Calu3 (cell line): ENCODE measurements at places on chromosomes 11 and 22.

DNA sequence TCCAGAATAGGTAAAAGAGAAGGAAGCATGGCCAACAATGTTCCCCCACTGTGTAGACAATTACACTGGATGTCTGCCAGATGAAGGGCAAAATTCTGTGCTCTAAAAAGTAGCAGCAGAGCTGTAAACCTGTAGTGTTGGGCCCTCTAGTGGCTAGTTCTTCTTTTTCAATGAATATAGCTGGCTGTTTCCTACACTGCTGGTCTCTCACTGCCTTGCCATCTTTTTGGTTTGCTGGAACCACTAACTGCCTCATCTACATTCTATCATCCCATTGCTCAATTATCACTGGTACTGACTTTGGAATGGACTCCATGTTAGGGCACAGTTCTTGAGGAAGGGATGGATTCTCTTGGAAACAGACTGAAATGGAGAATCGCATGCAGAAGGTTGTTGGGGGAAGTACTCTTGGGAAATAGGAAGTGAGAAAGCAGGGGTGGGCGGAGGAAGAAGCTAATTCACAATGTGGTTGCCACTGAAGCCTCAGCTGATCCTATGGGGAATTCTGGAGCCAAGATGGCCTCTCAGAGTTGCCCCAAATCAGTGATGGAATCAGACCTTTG is 17.9 kb downstream of the KCNE3 start:
- H3K36me3 ChIP-seq: no peaks in the 10 kb centered on the region
- no peak overlapping the region for H3K27ac ChIP-seq
- no peak overlapping the region for H3K4me3 ChIP-seq
- peaks cover 9% of the 10 kb centered on the region for H3K4me1 ChIP-seq
- H3K27me3 ChIP-seq: no peaks in the 10 kb centered on the region

- peaks cover 50% of the 10 kb centered on the region for H3K4me1 ChIP-seq
- peak overlapping the region; percentile 98 for H3K27ac ChIP-seq
- H3K4me3 ChIP-seq: peak overlapping the region; percentile 61
Measured at GRCh38 chr11:71298761-71299181, 46.4 kb upstream of the SHANK2 start.

DNA sequence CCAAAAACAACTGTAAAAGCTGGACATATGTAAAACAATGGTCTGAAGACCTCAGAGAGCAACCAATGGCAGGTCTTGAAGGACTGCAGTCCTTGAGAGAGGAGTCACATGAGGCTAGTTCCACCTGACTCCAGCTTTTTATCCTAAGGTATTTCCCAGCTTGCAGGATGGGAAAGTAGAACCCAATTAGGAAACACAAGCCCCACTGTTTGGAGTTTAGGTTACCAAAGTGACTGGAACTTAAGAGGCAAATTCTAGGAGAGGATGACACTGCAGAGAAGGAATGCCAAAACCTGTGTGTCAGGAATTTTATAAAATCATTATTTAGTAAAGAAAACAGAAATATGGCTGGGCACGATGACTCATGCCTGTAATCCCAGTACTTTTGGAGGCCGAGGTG is 18.4 kb downstream of the OR2AT4 start:
- H3K27ac ChIP-seq: no peak overlapping the region
- H3K4me1 ChIP-seq: no peaks in the 10 kb centered on the region
- no peak for DNase-seq
- H3K36me3 ChIP-seq: no peaks in the 10 kb centered on the region
- H3K4me3 ChIP-seq: no peak overlapping the region
- H3K27me3 ChIP-seq: no peaks in the 10 kb centered on the region

GRCh38 chr22:49979587-49980264 is 19.2 kb downstream of the PIM3 start:
- peaks cover 12% of the 10 kb centered on the region for H3K27me3 ChIP-seq
- DNase-seq: peak; percentile 54
- peak overlapping the region; percentile 17 for H3K27ac ChIP-seq
- H3K4me1 ChIP-seq: peaks cover 11% of the 10 kb centered on the region
- H3K36me3 ChIP-seq: peaks cover 4% of the 10 kb centered on the region
